Hematopoietic multipotent progenitor cell treated with erythropoietin and hydrocortisone succinate and interleukin-3 and kit ligand, for 17 days (in vitro differentiated cells): ENCODE measurements at places on chromosomes 7 and 10.

- DNase-seq = no peak
Measured at GRCh38 chr7:1552200-1552599, 3.8 kb downstream of the TMEM184A start.

DNA sequence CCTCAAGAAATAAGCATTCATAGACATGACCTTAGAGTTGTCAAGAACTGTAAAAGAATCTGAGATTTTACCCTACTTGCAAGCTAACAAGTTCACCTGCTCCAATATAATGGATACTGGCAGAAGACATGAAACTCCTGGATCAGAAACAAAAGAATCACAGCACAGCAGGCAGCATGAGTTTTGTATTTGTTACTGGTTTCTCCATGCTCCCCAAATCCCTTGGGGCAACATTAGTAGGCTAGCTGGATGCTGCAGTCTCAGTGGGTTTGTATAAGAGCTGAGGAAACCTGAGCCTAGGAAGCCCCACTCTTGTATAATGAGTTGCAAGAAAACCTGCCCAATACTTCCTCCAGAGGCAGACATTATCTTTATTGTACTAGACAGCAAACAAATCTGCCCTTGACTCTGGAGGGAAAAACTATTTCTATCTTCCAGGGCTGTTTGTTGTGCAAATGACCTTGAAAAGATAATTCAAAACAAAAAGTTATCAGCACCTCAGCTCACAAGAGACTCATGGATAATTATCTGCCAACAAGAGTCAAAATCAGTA is 64.8 kb downstream of the ABLIM1 start:
- no peak for DNase-seq

GRCh38 chr7:37899712-37900247 is 16.8 kb downstream of the SFRP4 start:
- no peak for DNase-seq

DNA sequence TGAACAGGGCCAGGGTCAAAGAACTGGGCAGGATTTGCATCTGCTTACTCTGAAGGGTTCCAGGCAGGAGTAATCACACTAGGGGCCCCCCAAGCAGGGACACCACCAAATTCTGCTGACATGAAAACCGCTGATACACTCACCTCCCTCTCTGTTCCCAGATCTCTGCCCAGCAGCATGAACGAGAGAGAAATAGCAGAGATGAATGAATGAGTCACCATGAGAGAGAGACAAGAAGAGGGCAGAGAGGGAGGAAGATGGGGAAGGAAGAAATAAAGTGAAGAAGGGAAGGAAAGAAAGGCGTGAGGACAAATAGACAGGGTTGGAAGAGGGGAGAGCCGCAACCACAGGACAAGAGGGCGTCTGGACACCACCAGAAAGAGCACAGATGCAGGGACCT is 285.9 kb upstream of the NEBL start:
- no peak for DNase-seq

DNA sequence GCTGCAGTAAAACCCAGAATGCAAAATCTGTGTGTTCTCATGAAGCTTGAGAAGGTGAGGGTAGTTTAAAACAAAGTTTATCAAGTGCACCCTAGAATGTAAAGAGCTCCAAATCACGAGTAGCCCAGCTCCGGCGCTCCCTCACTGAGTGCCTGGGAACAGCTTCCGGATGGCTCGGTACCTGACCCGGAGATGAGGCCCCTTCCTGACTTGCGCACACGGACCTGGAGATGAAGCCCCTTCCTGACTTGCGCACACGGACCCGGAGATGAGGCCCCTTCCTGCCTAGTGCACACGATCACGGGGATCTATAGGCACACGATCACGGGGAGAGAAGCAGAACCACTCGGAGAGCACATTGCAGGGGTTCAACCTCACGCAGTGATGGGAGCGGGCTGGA is 322.1 kb upstream of the RNF32 start:
- DNase-seq = no peak

DNA sequence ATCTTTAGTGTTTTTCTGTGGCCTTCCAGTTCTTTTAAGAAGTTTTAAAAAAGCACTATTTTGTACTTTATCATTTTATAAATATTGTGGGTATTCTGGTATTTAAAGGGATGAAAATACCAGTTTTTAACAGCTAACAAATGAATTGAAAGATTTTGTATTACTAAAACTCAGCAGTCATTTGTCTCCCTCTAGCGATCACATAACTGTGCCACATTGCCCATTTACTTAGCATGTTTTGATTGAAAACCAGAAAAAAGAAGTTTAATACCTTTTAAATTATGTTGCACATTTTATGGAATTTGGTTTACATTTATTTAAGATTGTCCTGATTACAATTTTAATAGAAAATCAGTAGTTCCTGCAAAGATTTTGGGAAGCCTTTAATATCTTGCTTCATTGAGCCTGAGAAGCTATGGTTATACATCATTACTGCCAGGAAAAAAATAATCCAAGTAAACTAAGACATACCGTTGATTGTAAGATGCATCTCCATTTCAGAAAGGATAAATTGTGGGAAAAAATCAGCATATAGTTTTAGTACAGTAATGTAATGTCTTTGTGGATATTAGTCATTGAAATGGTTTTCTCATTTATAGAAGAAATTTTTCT is 34.9 kb downstream of the TAX1BP1 start:
- peak; percentile 58 for DNase-seq

DNA sequence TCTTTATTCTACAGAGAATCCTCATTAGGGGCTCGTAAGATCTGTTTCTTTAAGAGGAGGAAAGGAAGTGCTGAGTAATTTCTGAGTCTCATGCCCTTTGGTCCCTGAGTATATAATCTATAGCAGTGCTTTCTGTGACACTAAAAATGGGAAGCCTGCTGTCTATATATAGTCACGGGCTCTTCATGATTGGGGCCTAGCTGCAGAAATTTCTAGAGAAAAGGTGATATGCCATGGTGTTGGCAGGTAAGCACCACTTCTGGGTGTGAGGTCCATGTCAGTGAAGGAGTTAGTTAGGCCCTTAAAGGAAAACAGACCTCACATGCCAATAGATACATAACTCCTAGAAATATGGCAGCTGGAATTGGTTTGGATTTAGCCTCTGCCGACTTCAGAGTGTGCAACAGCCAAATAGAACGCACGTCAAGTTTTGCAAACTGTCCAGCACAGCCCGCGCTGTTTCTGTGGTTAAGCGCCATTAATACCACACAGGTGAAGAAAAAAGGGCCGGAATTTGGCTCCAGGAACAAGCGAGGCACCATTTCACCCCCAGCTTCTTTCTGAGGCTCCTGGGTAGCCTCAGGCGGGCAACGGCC is 123.2 kb downstream of the TACC2 start:
- no peak for DNase-seq

GRCh38 chr7:129053938-129054437 is 923 bp downstream of the TNPO3 start:
- DNase-seq = no peak

- DNase-seq = peak; percentile 56
Measured at GRCh38 chr7:88218836-88219605, 817 bp downstream of the SRI start.

DNA sequence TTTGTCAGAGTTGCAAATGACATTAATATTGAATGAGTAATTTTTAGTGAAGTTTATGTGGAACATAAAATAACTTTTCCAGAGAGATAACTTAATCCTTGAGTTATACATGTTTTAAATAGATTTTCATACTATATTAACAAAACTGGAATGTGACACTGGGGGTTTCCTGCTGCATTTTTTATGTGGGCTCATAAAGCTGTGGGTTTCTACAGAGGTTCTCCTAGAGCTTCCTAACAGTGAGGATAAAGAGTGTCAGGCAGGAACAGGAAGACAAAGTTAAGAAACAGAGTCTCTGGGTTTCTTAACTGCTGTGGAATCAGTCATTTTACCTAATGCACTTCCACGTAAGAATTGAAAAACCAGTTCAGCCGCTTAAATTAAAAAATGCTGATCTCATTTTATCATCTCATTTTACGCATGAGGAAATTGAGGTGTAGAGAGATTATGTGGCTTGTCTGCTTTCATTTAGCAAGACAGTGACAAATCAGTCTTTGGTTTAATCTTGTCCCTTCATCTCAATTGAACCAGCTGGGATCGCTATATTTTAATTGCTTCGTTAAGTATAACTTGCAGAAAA is 5.0 kb downstream of the CD36 start:
- DNase-seq = peak; percentile 47

DNA sequence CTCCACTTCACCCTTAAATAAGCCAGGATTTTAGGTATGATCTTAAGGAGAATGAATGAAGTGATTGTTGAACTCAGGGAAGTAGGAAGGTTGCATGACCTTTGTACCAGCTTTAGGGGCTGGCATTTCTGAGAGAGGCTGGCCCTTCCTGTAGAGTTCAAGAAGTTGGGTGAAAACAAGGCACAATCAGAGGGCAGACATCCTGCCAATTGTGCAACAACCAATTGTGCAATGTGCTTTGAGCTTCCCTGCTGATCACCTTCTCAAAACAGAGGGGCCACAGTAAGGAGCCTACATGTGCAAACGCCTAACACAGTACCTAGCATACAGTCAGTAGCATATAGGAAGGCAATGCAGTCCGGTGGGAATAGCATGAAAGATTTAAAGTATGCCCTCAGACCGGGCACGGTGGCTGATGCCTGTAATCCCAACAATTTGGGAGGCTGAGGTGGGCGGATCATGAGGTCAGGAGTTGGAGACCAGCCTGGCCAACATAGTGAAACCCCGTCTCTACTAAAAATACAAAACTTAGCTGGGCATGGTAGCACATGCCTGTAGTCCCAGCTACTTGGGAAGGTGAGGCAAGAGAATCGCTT is 5.4 kb downstream of the CPVL start:
- DNase-seq = no peak

GRCh38 chr7:26457696-26458327 is 166.2 kb downstream of the SNX10 start:
- no peak for DNase-seq

DNA sequence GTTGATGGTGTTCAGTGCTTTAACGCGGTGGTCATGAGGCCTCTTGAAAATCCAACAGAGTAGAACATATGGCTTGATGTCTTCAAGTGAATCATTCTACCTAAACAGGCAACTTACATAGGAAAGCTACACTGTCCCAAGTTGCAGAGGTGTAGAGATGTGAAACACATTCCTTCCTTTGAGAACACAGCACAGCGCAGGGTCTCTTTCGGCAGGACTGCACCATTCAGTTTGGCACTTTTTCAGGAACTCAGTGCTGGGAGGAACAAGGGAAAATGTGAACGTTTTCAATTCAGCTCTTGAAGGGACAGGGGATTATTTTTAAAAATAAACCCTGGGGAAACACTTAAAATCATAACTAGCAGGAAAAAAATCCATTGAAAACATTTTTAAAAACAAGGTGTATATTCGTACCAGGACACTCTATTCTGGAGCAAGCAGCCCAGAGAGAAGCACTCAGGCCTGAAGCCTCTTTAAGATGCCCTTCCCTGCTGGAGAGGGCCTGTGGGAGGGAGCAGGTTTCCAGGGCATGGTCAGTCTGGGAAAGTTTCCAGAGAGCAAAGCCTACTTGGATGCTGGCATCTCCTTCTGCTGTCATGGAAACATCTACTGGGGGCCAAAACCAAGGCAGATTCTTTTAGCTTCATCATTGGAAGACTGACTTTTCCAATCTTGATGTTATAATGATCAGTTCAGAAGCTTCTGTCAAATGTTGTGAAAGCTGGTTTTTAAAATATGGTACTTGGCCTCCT is 60.4 kb upstream of the NPVF start:
- no peak for DNase-seq

GRCh38 chr10:132203256-132204077 is 16.7 kb downstream of the DPYSL4 start:
- no peak for DNase-seq

DNA sequence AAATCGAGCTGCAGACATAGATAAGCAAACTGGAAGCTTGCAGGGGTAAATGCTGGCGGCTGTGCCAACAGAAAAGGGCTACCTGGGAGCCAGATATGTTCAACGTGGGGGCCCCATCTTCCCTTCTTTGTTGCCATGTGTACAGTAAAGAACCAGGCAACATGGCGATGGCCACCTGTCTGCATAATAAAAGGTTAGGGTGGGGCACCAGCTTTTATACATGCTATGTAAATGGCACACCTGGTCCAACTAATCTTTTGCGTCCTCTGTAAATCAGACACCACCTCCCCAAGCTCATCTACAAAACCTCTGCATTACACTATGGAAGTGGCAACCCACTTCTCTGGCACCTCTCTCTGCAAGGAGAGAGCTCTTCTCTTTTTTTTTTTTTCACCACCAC is 13.9 kb downstream of the BUD31 start:
- DNase-seq = no peak

- no peak for DNase-seq
Measured at GRCh38 chr7:7719236-7719635, 829 bp upstream of the RPA3 start.

DNA sequence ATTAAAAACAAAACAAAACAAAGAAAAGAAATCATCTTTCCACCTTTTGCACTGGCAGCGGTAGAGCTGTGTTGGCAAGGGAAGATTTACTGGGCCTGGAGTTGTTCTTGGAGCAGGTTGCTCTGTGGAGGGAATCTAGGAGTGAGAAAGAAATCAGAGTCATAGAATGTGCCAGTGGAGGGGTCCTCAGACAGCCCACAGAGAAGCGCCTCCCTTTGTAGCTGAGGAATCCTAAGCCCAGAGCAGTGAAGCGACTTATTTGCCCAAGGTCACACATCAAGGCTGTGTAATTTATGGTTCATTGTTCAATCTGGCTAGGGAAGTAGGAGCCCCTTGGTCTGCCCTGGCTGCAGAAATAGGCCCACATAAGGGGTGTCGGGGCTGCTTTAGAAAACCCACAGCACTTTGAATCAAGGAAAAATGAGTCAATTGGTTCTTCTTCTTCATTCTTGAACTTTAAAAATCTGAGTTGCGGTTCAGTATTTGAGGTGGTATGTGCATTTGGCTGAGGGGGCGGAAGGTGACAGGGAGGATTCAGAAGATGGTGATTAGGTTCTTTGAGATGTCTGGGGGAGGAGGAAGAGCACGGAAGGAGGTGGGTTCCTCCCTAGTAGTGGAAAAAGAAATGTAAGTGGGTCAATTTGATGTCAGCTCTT is 253.7 kb downstream of the PTEN start:
- DNase-seq = no peak

DNA sequence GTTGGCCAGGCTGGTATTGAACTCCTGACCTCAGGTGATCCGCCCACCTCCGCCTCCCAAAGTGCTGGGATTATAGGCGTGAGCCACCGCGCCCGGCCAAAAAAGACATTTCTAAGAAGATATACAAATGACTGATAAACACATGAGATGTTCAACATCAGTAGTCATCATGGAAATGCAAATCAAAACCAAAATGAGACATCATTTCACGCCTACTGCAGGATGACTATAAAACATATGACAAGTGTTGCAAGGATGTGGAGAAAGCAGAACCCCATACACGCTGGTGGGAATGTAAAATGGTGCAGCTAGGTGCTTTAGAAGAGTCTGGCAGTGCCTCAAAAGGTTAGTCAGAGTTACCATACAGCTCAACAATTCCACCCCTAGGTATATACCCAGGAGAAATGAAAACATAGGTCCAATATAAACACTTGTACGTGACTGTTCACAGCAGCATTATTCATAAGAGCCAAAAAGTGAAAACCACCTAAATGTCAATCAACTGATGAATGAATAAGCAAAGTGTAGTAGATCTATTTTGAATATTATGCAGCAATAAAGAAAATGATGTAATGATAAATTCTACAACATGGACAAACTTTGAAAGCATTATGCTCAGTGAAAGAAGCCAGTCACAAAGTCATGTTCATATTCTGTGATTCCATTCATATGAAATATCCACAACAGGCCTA is 24.5 kb downstream of the TMEM209 start:
- DNase-seq = no peak
